Stimulated activated memory B cell treated with anti-CD40 and anti-IgM and Interleukin-4, amounts not matched to agents 10 μg/mL and 1 μg/mL and 100 μg/mL, for 72 hours (primary cell): ENCODE measurements at places on chromosomes 2 and 18.

DNA sequence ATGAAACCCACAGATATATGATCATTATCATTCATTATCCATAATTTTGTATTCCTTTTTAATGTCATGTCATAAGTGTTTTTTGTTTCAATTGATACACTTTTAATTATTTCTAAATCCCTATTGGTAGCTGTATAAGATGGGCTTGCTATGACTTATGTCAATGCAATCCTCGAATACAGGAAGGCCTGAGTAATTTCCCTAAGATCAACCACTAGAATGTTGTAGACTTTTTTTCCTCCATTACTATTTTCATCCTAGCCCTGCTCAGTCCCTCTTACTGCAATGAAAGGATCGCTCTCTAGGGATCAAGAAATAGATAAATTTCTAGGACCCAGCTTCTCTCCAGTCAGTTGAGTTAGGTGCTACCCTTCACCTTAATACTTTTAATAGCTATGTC, 186.3 kb downstream of the KCNE4 start:
- no peaks in the 10 kb centered on the region for H3K4me1 ChIP-seq
- H3K27me3 ChIP-seq: no peaks in the 10 kb centered on the region
- no peak overlapping the region for H3K27ac ChIP-seq
- no peaks in the 10 kb centered on the region for H3K36me3 ChIP-seq

DNA sequence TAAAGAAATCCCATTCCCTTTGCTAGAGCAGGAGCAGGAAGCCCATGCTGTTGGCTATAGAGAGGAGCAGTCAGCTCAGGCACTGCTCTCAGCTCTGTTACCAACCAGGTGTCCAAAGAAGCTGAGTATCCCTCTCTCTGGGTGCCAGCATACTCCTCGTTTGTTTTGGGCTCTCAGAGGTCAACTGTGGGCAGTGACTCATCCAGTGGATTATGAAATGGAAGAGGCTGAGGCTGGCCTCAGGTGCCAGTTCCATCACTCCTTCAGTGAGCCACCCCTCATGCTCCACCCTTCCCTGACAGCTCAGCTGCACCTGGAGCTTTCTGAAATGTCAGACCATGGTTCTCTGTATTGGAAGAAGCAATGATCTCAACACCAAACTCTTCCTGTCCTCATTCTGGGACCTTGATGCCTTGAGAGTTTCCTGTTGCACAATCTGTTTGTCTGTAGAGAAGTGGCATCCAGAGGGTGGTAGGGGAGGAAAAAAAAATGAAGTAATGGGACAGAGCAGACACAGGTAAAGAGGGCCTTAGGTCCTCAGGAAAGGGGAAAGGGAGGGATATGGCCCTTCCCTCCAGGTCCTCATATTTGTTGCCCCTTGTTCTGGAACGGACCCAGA, 31.2 kb upstream of the EN1 start:
- peaks cover 11% of the 10 kb centered on the region for H3K4me1 ChIP-seq
- peaks cover 73% of the 10 kb centered on the region for H3K27me3 ChIP-seq
- H3K4me3 ChIP-seq: no peak overlapping the region
- no peak overlapping the region for H3K27ac ChIP-seq
- H3K36me3 ChIP-seq: no peaks in the 10 kb centered on the region
- ATAC-seq: no peak

DNA sequence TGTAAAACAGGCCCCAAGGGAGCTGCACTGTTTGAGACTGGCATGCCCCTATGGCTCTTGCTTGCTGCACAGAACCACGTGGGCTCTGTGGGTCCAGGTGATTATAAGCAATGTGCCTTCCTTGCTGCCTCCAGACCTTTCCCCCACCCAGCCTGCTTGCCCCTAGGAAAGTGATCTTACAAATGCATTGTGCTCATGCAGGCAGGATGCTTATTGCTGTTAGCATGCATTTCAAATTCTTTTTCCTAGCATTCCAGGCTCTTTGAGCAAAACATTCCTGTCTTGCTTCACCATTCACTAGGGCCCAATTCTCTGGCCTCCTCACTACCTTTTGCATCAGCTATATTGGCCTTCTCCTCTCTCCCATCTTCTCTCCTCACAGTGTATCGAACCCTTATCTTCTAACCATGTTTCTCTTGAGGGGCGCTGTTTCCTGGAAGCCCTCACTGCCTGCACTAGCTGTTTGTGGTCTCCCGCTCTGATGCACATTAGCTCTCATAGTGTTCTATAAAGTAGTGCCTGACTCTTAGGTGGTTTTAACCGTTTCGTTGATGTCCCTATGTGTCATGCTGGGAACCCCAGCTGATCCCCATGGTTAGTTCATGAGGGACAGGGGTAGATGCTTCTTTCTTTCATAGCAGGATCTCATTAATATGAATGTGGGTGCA, 152.9 kb upstream of the EPAS1 start:
- no peak for ATAC-seq
- H3K4me1 ChIP-seq: peaks cover 5% of the 10 kb centered on the region
- no peak overlapping the region for H3K4me3 ChIP-seq
- H3K27me3 ChIP-seq: no peaks in the 10 kb centered on the region
- peaks cover 33% of the 10 kb centered on the region for H3K36me3 ChIP-seq
- H3K27ac ChIP-seq: no peak overlapping the region

GRCh38 chr2:95578539-95578938, 13.3 kb upstream of the TRIM43 start:
- H3K27ac ChIP-seq: no peak overlapping the region
- no peak overlapping the region for H3K4me3 ChIP-seq
- no peak for ATAC-seq
- H3K36me3 ChIP-seq: no peaks in the 10 kb centered on the region

DNA sequence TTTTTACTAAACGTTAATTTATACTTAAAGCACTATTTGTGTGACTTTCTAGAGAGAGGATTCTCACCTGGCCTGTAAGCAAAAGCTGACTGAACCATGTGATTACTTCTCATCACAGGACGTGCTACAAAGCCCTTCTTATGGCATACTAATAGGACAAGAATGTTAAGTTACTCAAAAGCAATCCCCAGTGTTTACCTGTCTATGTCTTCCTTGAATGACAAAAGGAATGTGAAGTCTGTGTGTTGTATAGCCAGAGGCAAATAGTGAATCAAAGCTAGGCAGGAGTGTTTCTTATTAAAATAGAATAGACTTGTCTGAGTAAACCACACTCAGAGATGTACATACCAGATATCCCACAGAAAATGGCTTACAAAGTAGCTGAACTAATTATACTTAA, 1465.5 kb downstream of the SUCLG1 start:
- H3K4me3 ChIP-seq: no peak overlapping the region
- no peak overlapping the region for H3K27ac ChIP-seq
- no peaks in the 10 kb centered on the region for H3K36me3 ChIP-seq
- H3K27me3 ChIP-seq: no peaks in the 10 kb centered on the region
- no peaks in the 10 kb centered on the region for H3K4me1 ChIP-seq

DNA sequence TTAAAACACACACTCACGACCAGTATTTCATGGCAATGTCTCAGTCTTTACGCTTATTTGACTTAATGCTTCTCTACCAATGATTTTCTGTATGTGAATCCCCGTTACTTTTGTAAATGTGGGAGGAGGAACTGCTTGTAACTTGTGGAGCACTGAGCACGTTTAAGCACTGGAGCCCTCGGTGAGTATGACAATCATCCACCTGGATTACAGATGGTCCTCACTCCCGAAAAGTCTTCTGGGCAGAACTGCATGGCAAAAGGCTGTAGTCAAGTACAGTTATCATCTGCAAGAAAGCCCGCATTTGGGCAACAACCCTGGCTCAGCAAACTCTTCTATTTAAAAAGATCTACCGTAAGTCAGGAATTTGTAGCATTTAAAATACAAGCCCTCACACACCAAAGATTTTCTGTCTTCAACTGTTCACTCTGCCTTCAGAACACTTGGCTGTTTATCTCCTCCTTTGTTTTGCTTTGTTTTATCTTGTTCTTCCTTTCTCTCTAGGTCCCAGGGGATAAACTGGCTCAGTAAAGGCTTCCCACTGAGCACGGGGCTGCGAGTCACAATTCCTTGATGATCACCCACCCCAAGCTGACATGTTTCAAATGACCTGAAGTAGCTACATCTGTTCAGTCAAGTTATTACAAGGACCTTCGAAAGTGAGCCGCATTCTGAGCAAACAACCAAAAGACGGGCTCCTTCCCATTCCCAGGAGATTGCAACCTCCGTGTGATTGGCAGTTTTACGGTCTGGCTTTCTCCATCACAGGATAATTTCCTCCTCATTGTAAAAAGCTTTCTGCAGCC, 102.2 kb downstream of the DLGAP1 start:
- H3K4me1 ChIP-seq: no peaks in the 10 kb centered on the region
- H3K27ac ChIP-seq: no peak overlapping the region
- H3K27me3 ChIP-seq: no peaks in the 10 kb centered on the region
- ATAC-seq: no peak
- no peak overlapping the region for H3K4me3 ChIP-seq

DNA sequence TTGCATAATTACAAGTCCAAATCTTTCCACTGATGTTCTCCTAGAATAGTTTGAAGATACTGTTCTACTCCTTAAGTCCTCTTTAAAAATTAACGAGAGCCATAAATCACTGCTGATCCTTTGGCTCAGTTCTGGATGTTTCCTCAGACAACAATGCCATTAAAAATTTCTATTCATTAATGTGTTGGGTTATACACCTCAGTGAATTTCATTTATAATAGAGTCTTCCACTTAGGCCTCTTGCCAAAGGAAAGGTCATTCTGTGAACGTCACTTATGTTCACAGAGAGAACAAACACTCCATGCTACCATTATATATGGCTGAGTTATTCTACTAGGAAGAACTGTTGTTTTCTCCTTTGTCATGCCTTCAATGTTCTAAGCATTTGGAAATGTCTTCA, 1472.3 kb upstream of the CELF4 start:
- ATAC-seq: no peak
- H3K27ac ChIP-seq: no peak overlapping the region
- H3K27me3 ChIP-seq: no peaks in the 10 kb centered on the region
- H3K4me3 ChIP-seq: no peak overlapping the region

- no peaks in the 10 kb centered on the region for H3K27me3 ChIP-seq
- H3K36me3 ChIP-seq: no peaks in the 10 kb centered on the region
- no peak for ATAC-seq
- H3K4me1 ChIP-seq: no peaks in the 10 kb centered on the region
- H3K27ac ChIP-seq: no peak overlapping the region
Measured at GRCh38 chr18:62366992-62367391, 41.9 kb downstream of the TNFRSF11A start.

DNA sequence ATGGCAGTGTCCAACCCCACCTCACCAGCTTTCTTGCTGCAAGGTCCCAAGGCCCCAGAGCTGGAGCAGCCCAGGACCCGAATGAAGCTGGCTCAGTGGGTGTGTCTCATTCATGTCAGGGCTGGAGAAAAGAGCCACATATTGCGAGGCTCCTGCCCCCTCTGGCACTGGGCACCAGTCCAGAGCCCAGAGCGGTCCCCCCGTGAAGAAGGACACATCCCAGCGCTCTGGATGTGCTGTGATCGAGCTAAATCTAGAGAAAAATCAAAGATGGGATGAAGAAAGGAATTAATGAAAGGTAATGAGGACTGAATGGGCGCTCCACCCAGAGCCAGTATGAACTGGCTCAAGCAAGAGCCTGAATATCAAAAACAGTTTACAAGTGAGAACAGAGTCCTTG, 13.3 kb upstream of the MPV17 start:
- H3K36me3 ChIP-seq: peaks cover 50% of the 10 kb centered on the region
- H3K27ac ChIP-seq: no peak overlapping the region
- ATAC-seq: no peak
- no peaks in the 10 kb centered on the region for H3K27me3 ChIP-seq
- no peak overlapping the region for H3K4me3 ChIP-seq
- H3K4me1 ChIP-seq: no peaks in the 10 kb centered on the region

DNA sequence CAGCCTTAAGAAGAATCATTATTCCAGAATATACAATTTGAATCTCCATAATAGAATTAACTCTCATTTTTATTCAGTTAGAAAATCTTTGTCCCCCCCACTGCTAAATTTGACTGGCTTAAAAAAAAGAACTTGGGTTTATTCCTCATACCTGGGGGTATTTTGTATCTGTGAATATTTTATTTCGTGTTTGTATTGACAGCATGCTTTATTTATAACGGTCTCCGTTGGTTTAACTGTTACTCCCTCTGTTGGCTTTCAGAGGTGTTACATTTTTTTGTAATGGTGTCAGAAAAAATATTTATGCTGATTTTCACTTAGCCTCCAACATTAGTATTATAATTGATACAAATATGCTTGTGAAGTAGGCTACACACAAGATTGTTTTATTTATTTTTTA, 109.1 kb downstream of the HAUS1 start:
- H3K27me3 ChIP-seq: no peaks in the 10 kb centered on the region
- H3K4me1 ChIP-seq: peaks cover 56% of the 10 kb centered on the region
- H3K36me3 ChIP-seq: peaks cover 31% of the 10 kb centered on the region
- H3K4me3 ChIP-seq: no peak overlapping the region

DNA sequence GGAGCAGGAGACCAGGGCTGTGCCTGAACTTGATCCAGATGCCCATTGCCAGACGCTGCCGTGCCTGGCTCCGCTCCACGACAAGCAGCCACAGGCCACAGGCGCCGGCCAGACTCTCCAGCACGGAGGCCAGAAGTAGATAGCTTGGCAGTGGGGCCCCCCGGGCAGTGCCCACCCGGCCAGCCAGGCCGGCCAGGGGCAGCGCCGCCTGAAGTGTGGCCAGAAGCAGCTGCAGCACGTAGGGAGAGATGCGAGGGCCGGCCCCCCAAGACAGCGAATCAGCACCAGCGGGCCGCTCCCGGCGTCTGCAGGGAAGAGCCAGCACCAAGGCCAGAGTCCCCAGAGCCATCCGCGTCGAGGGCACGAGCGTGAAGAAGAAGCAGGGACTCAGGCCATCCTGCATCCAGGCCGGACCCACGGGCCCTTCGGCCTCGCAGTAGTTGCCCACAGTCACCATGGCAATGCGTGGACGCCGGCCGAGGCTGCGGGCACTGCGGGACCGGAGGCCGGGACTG, 484 bp downstream of the ABCB6 start:
- H3K36me3 ChIP-seq: peaks cover 49% of the 10 kb centered on the region
- peak; percentile 62 for ATAC-seq
- H3K27me3 ChIP-seq: no peaks in the 10 kb centered on the region
- H3K4me3 ChIP-seq: peak overlapping the region; percentile 84
- peaks cover 35% of the 10 kb centered on the region for H3K4me1 ChIP-seq
- H3K27ac ChIP-seq: peak overlapping the region; percentile 78
